Upper lobe of left lung (tissue), 6 donors: ENCODE measurements at places on chromosomes 16 and 17. TPM values are rescaled to one million over a fixed set of nuclear protein-coding genes. Genes with fewer than 3 reads are reported as not detected.

GRCh38 chr17:39196808-39197291 lies 619 bp downstream of the CACNB1 start:
- H3K27me3 ChIP-seq = no peaks in the 10 kb centered on the region
- peak overlapping the region; percentile 98 for H3K4me3 ChIP-seq
- DNase-seq = peak; percentile 85
- H3K36me3 ChIP-seq = peaks cover 13% of the 10 kb centered on the region
- H3K27ac ChIP-seq = peak overlapping the region; percentile 81

DNA sequence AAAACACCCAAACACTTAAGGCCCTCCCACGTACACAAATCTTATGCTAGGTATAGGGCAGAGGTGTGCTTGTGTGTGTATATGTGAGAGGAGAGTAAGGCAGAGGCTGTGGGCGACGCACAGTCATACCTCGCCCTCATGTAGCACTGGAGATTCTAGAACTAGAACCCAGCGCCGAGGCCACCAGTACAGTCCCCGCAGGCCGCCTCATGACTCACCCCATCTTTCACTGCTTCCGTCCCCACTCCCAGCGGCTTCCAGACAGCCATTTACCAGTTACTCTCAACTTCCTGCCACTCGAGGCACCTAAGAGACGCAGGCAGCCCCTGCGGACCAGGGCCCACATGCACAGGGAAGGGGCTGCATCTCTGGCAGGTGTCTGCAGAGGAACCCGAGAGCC lies 23.2 kb upstream of the CYTH1 start:
- no peaks in the 10 kb centered on the region for H3K27me3 ChIP-seq
- H3K27ac ChIP-seq = peak overlapping the region; percentile 52
- H3K4me1 ChIP-seq = peaks cover 19% of the 10 kb centered on the region
- no peak overlapping the region for H3K4me3 ChIP-seq

DNA sequence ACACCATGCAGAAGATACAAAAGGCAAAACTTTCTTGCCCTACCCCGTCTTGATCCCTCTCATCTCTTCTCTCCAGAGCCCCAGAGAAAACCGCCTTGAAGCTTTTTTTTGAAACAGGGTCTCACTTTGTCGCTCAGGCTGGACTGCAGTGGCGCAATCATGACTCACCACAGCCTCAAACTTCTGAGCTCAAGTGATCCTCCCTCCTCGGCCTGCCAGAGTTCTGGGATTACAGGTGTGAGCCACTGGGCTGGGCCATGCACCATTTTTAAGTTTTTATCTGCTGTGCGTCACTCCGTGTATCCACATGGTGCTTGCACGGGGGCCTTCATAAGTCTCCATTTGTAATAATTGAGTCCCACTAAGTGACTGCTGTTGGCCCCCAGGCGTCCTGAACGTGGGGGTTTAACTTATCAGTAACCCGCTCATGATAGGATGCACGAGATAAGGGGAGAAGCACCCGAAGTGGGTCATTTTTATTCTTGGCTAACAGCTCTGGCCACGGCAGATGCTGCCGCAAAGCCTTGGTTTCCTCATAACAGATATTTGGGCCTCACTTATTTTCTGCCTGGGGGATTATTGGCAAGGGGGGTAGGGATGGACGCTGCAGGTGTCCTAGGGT lies 8.6 kb downstream of the DNAH17 start:
- H3K27me3 ChIP-seq = no peaks in the 10 kb centered on the region
- H3K4me1 ChIP-seq = no peaks in the 10 kb centered on the region
- H3K27ac ChIP-seq = no peak overlapping the region

GRCh38 chr16:89199241-89200123 lies 855 bp downstream of the SLC22A31 start:
- DNase-seq = peak; percentile 78
- no peak overlapping the region for H3K4me3 ChIP-seq
- peaks cover 7% of the 10 kb centered on the region for H3K27me3 ChIP-seq
- peaks cover 34% of the 10 kb centered on the region for H3K4me1 ChIP-seq
- peak overlapping the region; percentile 35 for H3K27ac ChIP-seq

- no peak for DNase-seq
- H3K4me3 ChIP-seq = no peak overlapping the region
- H3K27me3 ChIP-seq = no peaks in the 10 kb centered on the region
- peaks cover 68% of the 10 kb centered on the region for H3K4me1 ChIP-seq
These were observed 6.0 kb downstream of the ZCCHC14 start for GRCh38 chr16:87486713-87487247.

DNA sequence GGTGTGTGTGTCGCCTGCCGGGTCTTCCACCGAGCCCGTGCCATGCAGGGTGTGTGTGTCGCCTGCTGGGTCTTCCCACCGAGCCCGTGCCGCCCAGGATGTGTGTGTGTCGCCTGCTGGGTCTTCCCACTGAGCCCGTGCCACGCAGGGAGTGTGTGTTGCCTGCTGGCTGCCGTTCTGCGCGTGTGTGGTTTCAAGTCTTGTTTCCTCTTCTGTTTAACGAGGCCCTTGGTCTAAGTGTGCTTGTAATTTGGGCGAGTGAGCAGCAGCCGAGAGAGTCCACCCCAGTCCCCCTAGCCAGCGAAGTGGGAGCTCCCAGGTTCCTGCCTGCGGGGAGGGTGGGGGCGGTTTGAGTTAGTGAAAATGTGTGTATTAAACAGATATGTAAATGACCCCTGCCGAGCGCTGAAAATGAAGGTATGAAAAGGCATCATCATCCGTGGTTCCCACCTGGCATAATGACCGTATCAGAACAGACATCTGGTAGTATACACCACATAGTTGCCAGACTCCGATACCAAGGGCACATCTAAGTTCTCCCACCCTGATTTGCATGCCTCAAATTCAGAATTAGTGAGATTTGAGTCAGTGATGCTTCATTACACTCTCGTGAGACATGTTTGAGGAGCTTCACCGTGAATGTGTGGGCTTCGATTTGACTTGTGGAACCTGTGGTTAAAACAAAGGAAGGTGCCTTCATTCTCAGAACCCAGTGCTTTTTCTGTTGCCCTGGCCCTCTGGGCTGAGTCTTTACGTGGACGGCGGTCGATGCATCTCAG lies 114.5 kb upstream of the CHMP6 start:
- no peaks in the 10 kb centered on the region for H3K27me3 ChIP-seq
- H3K27ac ChIP-seq = no peak overlapping the region
- peaks cover 31% of the 10 kb centered on the region for H3K36me3 ChIP-seq
- H3K4me1 ChIP-seq = peaks cover 5% of the 10 kb centered on the region

DNA sequence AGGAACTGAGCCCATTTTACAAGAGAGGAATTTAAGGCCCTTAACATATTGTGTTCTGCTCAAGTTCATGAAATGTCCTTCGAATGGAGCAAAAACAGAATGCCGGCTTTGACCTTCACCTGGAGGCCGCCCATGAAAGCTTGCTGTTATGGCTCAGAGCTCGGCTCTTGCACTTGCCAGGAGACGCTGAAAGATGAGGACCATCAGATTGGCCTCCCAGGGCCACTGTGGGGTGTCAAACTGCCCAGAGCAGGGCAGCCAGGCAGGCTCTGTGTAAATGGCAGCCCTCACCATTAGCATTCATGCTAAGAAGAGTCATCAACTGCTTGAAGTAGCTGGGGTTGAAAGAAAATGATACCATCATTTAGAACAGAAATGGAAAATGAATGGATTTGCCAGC lies 39.3 kb downstream of the IL21R start:
- no peak for DNase-seq
- no peaks in the 10 kb centered on the region for H3K4me1 ChIP-seq
- H3K27me3 ChIP-seq = no peaks in the 10 kb centered on the region
- H3K36me3 ChIP-seq = peaks cover 31% of the 10 kb centered on the region

DNA sequence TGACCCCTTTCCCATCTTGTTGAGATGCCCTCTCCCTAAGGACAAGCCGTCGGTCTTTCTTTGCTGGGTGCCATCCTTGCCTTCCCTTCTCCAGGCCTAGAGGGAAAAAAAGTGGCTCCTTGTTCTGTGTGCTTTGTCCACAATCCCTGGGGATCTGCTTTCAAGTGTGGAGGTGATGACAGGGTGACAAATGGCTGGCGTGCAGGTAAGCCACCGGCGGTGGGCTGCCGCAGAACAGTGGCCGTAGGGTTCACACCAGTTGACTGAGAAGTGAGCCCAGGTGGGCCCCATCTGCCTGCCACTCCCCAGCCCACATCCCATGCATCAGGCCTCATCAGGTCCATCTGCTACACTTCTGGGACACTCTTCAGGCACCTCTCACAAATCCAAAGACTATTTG lies 11.4 kb upstream of the CALB2 start:
- no peak overlapping the region for H3K4me3 ChIP-seq
- no peaks in the 10 kb centered on the region for H3K4me1 ChIP-seq
- H3K36me3 ChIP-seq = no peaks in the 10 kb centered on the region
- H3K27ac ChIP-seq = no peak overlapping the region

GRCh38 chr16:57266531-57267260 lies 17.8 kb downstream of the PLLP start:
- H3K4me1 ChIP-seq = peaks cover 79% of the 10 kb centered on the region
- no peak overlapping the region for H3K4me3 ChIP-seq
- no peaks in the 10 kb centered on the region for H3K27me3 ChIP-seq
- no peaks in the 10 kb centered on the region for H3K36me3 ChIP-seq

- no peak for DNase-seq
- H3K27ac ChIP-seq = no peak overlapping the region
- H3K4me3 ChIP-seq = no peak overlapping the region
- H3K4me1 ChIP-seq = no peaks in the 10 kb centered on the region
- no peaks in the 10 kb centered on the region for H3K36me3 ChIP-seq
- no peaks in the 10 kb centered on the region for H3K27me3 ChIP-seq
These were observed 48.0 kb upstream of the SLC12A3 start for GRCh38 chr16:56817056-56817455.

DNA sequence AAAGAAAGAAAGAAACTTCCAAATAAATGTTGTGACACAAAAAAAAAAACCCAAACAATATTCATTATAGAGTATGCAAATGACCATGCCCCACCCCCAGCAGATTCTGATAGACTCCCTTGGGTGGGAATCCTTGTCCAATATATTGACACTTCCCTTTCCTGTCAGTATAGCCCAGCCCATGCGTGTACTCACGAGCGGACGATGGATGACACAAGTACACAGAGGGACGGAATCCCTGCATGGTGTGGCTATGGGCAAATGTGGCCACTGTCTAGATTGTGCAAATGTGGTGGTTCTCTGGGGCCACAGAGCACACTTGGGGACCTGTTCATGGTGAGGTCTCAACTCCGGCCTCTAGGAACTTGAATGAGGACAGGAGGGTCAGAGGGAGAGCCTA lies 3.1 kb downstream of the RAB37 start:
- H3K27me3 ChIP-seq = peaks cover 12% of the 10 kb centered on the region
- H3K4me1 ChIP-seq = peaks cover 85% of the 10 kb centered on the region
- no peak for DNase-seq

- peaks cover 11% of the 10 kb centered on the region for H3K36me3 ChIP-seq
- peaks cover 31% of the 10 kb centered on the region for H3K4me1 ChIP-seq
- peak; percentile 84 for DNase-seq
- H3K4me3 ChIP-seq = peak overlapping the region; percentile 28
These were observed 34.3 kb upstream of the IL21R start for GRCh38 chr16:27367461-27368357.

GRCh38 chr17:40568074-40568836 lies 3.0 kb upstream of the CCR7 start:
- H3K4me3 ChIP-seq = no peak overlapping the region
- no peak for DNase-seq
- no peaks in the 10 kb centered on the region for H3K27me3 ChIP-seq
- no peaks in the 10 kb centered on the region for H3K36me3 ChIP-seq

- H3K4me3 ChIP-seq = no peak overlapping the region
- no peaks in the 10 kb centered on the region for H3K36me3 ChIP-seq
- no peaks in the 10 kb centered on the region for H3K4me1 ChIP-seq
- no peak for DNase-seq
These were observed 102.6 kb downstream of the N4BP1 start for GRCh38 chr16:48507391-48507790.

GRCh38 chr17:2124391-2124790 lies 69.5 kb downstream of the HIC1 start:
- DNase-seq = no peak
- peak overlapping the region; percentile 77 for H3K27ac ChIP-seq
- peaks cover 32% of the 10 kb centered on the region for H3K4me1 ChIP-seq
- no peaks in the 10 kb centered on the region for H3K27me3 ChIP-seq

DNA sequence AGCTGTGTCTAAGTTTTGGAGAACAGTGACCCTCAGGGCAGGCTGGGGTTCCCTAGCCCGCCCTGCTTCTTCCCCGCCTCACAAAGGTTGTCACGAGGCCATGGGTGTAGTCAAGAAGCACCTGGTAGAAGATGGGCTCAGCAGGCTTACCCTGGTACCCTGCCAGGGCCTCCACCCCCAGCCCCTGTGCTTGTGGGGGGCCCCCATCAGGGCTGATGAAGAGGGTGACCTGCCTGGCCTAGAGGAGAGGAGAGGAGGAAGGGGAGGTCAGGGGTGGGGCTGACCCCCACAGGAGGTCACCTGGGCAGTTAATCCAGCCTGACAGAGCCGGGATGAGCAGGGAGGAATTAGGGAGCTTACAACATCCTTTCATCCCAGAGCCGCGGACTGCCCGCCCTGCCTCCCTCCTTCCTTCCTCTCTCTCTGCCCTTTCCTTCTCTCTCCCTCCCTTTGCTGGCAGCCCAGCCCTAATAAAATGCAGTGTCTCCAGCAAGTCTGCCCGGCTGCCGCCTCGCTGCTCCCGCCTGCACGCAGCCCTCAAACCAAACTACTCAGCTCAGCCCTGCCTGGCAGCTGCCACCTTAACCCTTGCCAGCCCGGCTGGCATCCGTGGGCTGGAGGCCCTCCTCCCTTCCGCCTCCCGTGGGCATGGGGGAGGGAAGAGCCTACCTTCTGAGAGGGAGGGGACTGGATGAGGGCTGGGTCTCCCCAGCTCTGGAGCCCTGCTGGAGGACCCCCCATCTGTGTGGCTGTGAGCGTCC lies 7.2 kb downstream of the DLX3 start:
- H3K4me1 ChIP-seq = peaks cover 2% of the 10 kb centered on the region
- DNase-seq = no peak

GRCh38 chr17:44587339-44587738 lies 30.1 kb downstream of the FZD2 start:
- DNase-seq = peak; percentile 63
- H3K4me3 ChIP-seq = no peak overlapping the region
- H3K27ac ChIP-seq = peak overlapping the region; percentile 55
- peaks cover 3% of the 10 kb centered on the region for H3K4me1 ChIP-seq
- H3K27me3 ChIP-seq = no peaks in the 10 kb centered on the region

The ADAP2 gene
- total RNA-seq = 15.8 TPM

The SSTR5 gene
- not detected for total RNA-seq

The KIF18B gene
- total RNA-seq = 1.9 TPM

The OSBPL7 gene
- total RNA-seq = 13.5 TPM

The DNAAF8 gene
- total RNA-seq = 4.2 TPM
